ENCODE measurements at places on chromosomes 6 and 20. TPM values are rescaled to one million over a fixed set of nuclear protein-coding genes. Genes with fewer than 3 reads are reported as not detected.

ALDH5A1 gene
- total RNA-seq: 1.2 TPM

TFAP2D gene
- not detected for total RNA-seq

NKAPL gene
- not detected for total RNA-seq

TMEM217 gene
- 0.35 TPM for total RNA-seq

BFSP1 gene
- total RNA-seq: 8.3 TPM

IRAK1BP1 gene
- 2.9 TPM for total RNA-seq

SLPI gene
- total RNA-seq: not detected

CLPSL2 gene
- total RNA-seq: not detected

LY86 gene
- total RNA-seq: not detected

IL17F gene
- not detected for total RNA-seq

SAMD5 gene
- 6.7 TPM for total RNA-seq

RNF144B gene
- total RNA-seq: 6.7 TPM

BNIP5 gene
- total RNA-seq: not detected

OVOL2 gene
- not detected for total RNA-seq

ZDHHC14 gene
- total RNA-seq: 1.1 TPM

JPH2 gene
- 263 TPM for total RNA-seq

SRSF12 gene
- total RNA-seq: not detected

BMP6 gene
- total RNA-seq: 0.10 TPM

PRL gene
- total RNA-seq: not detected

TOX2 gene
- total RNA-seq: 0.70 TPM

MOG gene
- not detected for total RNA-seq

TINAG gene
- 0.72 TPM for total RNA-seq

C4A gene
- 4.2 TPM for total RNA-seq

EEF1E1 gene
- 52.1 TPM for total RNA-seq

IL17A gene
- not detected for total RNA-seq

RPRD1B gene
- 24.2 TPM for total RNA-seq

PGC gene
- not detected for total RNA-seq

FAM83B gene
- not detected for total RNA-seq

CGA gene
- total RNA-seq: not detected

LRRN4 gene
- not detected for total RNA-seq

SSTR4 gene
- total RNA-seq: not detected

MPC1 gene
- total RNA-seq: 85.5 TPM

PERP gene
- total RNA-seq: 0.70 TPM

RIPOR3 gene
- total RNA-seq: 0.16 TPM

SNAP25 gene
- 0.64 TPM for total RNA-seq

TTBK1 gene
- not detected for total RNA-seq

MUCL3 gene
- not detected for total RNA-seq

BTN1A1 gene
- total RNA-seq: not detected

CRISP3 gene
- not detected for total RNA-seq

CLDN20 gene
- not detected for total RNA-seq

Data from myocyte (in vitro differentiated cells).